ENCODE measurements at places on chromosomes 11 and 22.

DNA sequence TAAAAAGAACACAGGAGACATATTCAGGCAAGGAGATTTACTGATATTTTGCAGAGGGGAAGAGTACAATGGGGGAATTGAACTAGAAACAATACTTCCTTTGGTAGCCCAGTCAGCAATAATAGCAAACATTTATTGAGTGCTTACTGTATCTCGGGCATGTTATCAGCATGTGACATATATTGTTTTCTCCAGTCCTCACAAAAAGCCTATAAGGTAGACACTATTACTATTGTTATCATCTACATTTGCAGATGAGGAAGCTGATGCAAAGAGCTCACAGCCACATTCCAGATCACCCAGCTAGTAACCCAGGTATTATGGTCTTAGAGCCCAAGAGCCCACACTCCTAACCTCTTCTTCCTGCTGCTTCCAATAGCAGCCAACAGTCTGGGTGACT, 27.9 kb downstream of the NAV2 start:
- no peak for DNase-seq

DNA sequence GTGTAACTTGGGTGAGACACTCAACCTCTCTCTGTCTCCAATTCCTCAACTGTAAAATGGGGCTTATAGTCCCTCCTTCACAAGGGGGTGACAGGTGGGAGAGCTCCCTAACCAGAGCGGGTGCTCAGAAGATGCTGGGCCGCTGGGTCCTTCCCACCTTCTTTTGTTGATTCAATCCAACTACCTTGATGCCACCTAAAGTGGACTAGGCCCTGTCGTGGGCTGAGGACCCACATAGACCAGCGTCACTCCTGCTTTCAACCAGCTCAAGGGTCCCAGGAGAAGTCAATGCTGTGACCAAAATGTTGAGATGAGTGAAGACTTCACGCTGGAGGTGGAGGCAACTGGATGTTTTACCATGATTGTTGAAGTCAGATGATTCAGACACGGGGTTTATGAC, 72.7 kb upstream of the WNT11 start:
- no peak for DNase-seq

- DNase-seq: no peak
Observed at GRCh38 chr11:80188076-80188627, 747.3 kb upstream of the TENM4 start.

DNA sequence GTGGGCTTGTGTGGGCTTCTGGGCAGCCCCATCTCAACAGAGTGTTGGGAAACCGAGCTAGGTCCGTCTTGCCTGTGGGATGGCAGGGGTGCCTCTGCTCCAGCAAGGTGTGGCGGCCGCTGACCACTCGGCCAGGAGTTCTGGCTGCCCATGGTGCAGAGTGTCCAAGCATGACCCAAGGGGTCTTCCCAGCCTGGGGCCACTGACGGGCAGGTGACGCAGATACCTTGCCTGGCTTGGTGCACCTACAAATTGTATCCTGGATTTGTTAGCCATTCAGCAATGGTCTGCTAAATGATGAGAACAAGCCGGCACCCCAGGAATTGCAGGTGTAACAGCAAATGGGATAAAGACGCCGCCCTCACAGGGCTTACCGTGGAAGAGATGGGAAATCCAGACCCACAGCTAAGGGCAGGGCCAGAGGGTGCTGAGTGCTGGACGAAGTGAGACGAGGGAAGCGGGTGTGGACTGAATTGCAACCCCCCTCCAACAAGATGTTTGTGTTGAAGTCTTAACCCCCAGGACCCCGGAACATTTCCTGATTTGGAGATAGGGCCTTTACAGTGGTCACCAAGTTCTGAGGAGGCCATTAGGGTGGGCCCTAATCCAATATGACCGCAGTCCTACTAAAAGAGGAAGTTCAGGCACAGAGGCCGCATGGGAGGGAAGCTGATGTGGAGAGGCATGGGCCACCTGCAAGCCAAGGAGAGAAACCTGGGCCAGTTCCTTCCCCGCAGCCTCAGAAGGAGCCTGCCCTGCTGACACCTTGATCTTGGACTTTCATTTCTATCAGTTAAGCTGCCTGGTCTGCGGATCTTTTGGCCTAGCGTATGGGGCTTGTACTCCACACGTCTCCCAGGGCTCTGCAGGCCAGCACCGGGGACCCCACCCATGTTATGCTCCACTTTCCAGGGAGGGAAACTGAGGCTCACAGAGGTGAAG, 45.2 kb upstream of the LINC01488 start:
- DNase-seq: peak; percentile 57

DNA sequence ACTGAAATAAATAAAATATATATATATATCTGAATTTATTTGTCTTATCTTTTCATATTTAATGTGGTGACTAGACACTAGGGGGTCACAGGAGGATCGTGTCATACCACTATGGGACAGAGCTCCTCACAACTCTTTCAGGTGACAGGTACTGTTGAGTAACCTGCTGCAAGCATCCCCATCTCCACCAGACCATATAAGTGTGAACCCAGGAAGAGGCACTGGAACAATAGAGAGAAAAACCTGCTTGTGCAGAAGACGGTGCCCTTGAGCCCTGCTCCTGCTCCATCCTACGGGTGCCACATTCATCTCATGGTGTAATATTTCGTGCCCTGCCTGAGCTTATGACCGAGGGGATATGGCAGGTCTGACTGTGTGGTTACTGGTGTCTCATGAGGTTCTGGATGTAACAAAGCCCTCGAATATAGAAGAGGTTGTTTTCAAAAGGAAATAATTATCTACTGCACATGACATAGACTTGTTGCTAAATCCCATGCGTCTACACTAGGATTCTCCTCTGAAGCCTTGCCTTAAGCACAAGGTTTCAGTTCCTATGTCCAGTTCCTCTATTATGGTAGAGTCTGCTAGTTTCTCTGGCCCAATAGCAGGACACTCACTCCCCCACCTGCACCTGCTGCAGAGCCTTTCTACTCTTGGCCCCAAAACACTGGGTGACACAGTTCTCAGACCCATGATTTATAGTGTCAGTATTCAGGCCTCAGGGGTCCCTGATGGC, 70.4 kb downstream of the GGTLC2 start:
- peak; percentile 76 for DNase-seq

DNA sequence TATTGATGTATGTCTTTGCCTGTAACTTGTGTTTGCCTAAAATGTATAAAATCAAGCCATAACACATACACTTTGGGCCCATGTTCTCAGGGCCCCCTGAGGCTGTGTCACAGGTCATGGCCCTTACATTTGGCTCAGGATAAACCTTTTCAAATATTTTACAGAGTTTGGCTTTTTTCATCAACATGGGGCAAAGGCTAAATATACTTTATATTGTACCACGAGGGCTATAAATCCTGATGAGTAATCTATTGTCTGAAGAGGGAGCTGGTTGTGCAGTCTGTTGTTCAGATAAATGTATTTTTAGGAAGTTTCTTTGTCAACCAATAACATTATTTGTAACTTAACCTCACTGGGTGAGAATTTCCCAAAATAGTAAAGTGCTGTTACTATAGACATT, 404.6 kb upstream of the DDI1 start:
- no peak for DNase-seq

DNA sequence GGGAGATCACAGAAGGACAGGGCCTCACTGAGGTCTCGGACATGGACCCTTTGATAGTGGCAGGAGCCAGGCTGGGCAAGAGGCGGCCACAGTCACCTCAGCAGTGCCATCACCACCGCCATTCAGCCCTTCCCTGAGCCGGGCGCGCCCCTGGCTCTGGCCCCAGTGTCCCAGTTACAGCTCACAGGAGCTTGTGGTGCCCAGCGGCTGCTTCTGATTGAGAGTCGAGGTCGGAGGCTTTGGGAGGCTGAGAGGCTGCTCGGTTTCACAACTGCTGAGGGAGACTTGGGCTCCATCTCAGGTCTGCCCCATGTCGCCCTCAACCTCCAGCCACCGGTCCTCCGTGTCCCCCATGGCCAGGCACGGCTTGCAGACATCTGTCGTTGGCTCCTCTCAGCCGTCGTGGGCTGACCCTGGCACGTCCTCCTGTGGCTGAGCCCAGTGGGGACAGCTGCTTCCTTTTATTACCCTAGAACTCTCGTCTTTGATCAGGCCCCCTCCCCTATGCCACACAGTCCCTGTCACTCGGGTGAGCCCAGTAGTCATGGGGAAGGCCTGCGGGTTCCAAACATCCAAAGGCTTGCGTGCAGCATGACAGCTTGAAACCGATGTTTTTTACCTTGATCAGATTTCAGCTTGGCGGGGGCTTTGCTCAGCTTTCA, 28.4 kb upstream of the PPP6R3 start:
- no peak for DNase-seq

- no peak for DNase-seq
Observed at GRCh38 chr11:116649268-116649667, 123.5 kb downstream of the BUD13 start.

GRCh38 chr22:20430101-20430719, 7.4 kb downstream of the SCARF2 start:
- no peak for DNase-seq

DNA sequence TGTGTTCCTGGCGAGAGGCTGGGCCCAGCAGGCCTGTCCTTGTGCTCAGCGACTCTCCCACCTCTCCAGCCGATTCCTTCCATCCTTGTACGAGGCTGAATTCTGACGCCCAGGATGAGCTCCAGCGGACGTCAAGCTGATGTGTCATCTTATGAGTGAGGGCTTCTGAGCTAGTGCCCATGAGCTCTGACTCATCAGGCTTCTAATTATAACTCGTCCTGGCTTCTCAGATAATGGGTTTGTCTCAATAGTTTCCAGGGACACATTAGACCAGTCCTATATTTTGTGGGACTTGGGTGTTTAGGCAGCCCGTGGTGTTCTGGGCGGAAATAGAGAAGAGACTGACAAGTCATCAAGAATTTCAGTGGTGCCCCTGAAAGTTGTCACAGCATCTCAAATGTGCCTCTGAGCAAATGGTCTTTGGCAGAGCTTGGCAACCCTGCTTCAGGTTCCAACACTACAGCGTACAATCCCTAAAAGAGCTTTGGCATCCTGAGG, 108.2 kb upstream of the CD44 start:
- peak; percentile 98 for DNase-seq

GRCh38 chr11:68135161-68135560, 14.0 kb upstream of the CHKA start:
- no peak for DNase-seq

GRCh38 chr11:48161951-48162884, 54.4 kb upstream of the OR4B1 start:
- no peak for DNase-seq

- DNase-seq: no peak
Observed at GRCh38 chr22:48618326-48618725, 1209.3 kb downstream of the BRD1 start.

DNA sequence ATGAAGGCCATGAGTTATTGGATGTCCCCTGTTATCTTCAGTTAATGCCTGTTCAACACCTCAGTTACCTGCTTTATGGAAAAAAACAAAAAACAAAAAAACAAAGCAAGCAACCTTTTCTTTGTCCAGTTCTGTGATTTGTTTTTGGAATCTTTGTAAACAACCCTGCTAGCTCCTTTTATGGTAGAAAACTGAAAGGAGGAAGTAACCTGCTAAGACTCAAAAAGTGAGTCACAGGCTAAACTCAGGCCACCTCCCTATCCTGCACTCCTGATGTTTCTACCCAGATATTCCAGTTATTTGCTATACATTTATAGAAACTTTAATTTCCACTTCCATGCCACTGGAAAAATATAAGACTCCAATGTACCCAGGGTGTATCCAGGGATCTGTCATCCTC, 20.6 kb upstream of the TLCD5 start:
- DNase-seq: peak; percentile 49

GRCh38 chr11:43172477-43172876, 139.3 kb upstream of the API5 start:
- DNase-seq: no peak
